A549 treated with CORT108297 at 1 μM for 4 hours (cell line): ENCODE measurements at places on chromosomes 7 and 10. TPM values are rescaled to one million over a fixed set of nuclear protein-coding genes. Genes with fewer than 3 reads are reported as not detected.

Gene SEMA4G
- total RNA-seq: 8.0 to 10.4 TPM (median 9.7 TPM) in 5 replicates

Gene ZFYVE27
- 17.5 to 27.1 TPM (median 24.9 TPM) in 5 replicates for total RNA-seq

Gene EMX2
- total RNA-seq: not detected in 5 replicates

Gene CASD1
- total RNA-seq: 7.6 to 12.2 TPM (median 10.4 TPM) in 5 replicates

Gene PDCD11
- 37.9 to 41.3 TPM (median 41.0 TPM) in 5 replicates for total RNA-seq

Gene MYOZ1
- not detected in 5 replicates for total RNA-seq

Gene UNC5B
- 0.66 to 0.88 TPM (median 0.76 TPM) in 5 replicates for total RNA-seq

Gene TMEM176B
- 0.12 to 0.13 TPM in 2 of 5 replicates, not detected in the others for total RNA-seq
